ENCODE measurements at places on chromosomes 4 and X.
A peak's percentile ranks its signal among the peaks of the same experiment; 100 is the strongest.

DNA sequence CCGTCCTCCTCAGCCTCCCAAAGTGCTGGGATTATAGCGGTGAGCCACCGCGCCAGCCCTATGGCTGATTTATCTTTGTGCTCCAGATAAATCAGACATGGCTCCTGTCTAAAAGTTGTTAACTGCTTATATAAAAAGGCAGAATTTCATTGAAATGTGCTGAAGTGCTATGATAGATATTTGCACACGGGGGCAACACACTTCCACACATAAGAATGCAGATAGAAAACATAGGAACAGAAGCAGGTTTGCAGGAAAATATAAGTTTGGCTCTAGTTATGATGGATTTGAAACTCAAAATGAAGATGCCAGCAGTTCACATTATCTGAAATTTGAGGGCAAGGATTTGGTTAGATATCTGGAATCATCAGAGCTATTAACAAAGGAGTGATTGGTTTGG is 163.1 kb upstream of the SLITRK2 start:
- DNase-seq = no peak

DNA sequence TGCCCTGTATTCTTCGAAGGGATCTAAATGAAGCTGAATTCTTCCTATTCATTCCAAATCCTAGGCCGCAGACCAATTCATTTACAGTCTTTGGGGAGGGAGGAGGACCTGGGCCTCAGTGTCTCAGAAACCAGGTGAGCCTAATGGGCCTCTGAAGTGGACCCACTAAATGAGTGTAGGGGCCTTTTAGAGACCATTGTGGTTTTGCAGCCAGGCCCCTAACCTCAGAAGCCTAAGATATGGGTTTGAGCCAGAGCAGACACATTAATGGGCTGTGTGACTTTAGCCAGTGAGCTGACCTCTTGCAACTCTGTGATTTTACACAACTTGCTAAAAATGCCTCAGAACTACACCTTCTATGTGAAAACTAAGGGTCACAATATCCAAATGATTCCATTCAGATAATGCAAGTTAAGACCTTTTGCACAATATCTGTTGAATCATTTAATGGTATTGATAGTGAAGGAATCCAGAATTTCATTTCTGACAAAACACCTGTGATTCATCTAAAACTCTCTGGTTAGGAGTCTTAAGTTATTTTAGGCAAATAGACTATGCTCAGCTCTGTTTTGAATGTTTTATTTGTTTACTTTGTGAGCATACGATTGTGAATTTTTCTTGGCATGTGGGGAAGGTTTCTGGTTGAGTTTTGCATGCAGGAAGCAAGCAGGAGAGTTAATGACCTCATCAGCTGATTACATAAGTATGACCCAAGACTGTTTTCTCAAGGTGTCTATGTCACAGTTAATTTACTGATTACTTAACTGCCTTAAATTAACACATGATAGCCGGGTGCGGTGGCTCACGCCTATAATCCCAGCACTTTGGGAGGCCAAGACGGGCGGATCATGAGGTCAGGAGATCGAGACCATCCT is 75.0 kb downstream of the EVC start:
- DNase-seq = no peak

GRCh38 chrX:40933132-40933705 is 152.0 kb upstream of the USP9X start:
- peak; percentile 41 for DNase-seq

DNA sequence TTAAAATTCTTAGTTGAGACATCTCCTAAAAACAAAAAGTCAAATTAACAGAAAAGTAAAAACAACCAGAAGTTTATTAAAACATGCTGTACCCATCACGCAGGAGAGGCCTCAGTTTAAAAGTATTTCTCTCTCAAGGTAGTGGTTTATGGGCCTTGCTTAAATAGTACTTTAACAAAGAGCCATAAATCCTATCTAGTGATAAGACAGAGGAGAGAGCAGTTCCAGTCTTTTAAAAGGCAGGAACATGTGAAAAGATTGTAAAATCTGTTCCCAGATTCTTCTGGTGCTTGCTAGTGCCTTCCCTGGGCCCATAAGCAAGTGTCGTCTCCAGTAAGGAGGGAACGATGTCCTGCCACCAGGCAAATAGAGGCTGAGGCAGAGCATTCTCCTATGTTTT is 476.3 kb upstream of the ADGRL3 start:
- no peak for DNase-seq

Data from CD4-positive, alpha-beta memory T cell (primary cell).